SHP77 treated with DMSO at 0.1 percent for 48 hours (cell line): ENCODE measurements at places on chromosomes 6 and 20.
A peak's percentile ranks its signal among the peaks of the same experiment; 100 is the strongest.

GRCh38 chr6:166281104-166281503, 27.1 kb downstream of the PRR18 start:
- no peak for DNase-seq

DNA sequence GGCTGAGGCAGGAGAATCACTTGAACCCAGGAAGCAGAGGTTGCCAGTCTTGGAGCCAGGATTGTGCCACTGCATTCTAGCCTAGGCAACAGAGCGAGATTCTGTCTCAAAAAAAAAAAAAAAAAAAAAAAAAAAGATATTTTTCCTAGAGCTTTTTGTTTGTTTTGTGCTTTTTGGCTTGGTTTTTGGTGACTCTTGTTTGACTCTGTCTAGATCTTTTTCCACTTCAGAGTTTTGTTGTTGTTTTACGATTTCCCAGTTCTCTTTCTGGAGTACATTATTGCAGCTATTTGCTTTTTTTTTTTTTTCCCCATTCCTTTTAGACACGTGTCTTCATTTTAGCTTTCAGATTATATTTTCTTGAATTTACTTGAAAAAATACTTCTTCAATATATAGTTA, 67.0 kb upstream of the AKAP12 start:
- DNase-seq, result no peak

GRCh38 chr6:37005827-37006567, 542 bp downstream of the FGD2 start:
- DNase-seq, result no peak

DNA sequence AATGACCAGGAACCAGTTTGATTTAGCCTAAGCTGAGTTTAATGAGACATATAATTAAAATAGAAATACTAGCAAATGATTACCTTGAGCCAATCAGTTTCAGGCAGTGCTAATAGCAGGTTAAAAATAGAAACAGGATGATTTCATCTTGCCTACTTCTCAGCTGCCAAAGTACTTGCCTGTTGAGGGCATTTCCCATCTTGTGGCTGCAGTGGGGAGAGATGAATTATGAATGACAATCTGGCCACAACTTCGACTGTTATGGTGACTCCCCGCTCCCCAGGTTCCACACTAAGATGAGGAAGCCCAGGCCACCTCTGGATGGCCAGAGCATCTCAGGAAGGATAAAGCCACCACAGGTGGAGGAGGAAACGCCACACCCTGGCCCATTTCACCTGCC, 31.3 kb downstream of the MBOAT1 start:
- no peak for DNase-seq

GRCh38 chr20:13915284-13915683, 75.1 kb downstream of the SEL1L2 start:
- no peak for DNase-seq

GRCh38 chr6:159404296-159404695, 235.1 kb downstream of the FNDC1 start:
- no peak for DNase-seq

GRCh38 chr6:160222491-160222890, 36.1 kb downstream of the SLC22A2 start:
- DNase-seq, result no peak

DNA sequence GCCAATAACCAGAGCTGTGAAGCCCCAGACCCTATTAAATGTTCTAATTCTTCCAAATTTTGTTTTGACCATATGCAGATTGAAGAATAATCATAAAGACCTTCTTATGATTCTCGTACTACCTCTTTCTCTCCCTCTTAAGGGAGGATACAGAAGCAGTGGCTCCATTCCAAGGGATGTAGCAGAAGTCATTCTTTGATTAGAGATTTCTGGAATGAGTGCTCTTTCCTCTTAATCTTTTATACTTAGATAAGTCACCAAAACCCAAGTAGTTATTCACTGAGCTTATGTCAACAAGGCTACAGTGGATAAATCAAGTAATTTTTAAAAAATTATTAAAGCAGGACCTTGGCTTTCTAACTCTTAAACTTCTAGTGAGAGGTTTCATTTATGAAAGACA, 266.0 kb upstream of the STXBP5 start:
- no peak for DNase-seq

- DNase-seq, result peak; percentile 29
Observed at GRCh38 chr6:107691062-107691751, 132.9 kb downstream of the SCML4 start.

GRCh38 chr6:156988276-156989158, 211.3 kb downstream of the ARID1B start:
- no peak for DNase-seq
